ENCODE measurements at places on chromosomes 7 and 10.

DNA sequence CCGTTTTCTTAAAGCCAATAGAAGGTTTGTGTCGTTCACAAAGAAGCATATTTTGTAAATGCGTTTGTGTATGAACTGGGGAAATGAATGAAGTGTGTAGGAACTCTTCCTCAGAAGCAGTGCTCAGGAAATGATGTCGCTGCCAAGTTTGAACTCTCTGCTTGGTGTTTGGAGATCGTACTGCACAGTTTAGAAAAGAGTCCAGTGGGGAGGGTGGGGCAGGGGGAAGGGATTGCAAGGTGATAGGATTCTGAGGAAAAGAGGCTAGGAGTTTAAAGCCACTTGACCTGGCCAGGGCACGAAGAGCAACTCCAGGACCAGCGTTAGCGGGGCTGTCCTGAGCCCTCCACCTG is 122.2 kb downstream of the CUBN start:
- no peak for DNase-seq

DNA sequence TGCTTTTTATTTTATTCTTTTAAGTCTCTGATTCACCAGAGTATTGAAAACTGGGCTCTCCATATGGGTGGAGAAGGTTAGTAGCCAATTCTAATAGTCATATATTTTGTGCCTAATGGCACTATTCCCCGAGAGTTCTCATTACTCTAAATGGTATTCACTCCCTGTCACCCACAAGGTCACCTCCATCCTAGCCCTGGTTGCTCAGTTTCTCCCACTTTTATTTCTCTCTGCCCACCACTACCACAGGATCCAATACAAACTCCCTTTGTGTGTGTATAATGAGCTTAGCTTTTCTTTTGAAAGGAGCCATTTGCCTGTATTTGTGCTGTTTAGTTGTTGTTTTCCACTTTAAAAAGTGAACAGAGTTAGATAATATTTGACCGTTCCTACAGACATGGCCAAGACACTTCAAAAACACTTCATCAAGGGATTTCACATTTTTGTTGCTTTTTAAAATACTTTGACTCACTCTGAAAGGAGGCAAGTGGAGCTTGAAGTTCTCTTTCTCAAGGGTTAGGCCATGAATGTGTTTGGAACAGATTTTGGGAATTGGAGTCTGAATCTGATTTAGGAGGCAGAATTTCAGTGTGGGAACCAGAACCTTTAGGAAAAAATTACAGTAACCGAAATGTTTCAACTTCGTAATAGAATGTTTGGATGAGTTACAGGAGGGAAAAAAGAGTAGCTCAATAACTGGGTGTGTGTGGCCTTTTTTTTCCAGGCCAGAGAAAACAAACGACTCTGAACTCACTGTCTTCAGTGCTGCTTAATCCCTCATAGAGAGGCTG is 321.3 kb downstream of the BICC1 start:
- no peak for DNase-seq

DNA sequence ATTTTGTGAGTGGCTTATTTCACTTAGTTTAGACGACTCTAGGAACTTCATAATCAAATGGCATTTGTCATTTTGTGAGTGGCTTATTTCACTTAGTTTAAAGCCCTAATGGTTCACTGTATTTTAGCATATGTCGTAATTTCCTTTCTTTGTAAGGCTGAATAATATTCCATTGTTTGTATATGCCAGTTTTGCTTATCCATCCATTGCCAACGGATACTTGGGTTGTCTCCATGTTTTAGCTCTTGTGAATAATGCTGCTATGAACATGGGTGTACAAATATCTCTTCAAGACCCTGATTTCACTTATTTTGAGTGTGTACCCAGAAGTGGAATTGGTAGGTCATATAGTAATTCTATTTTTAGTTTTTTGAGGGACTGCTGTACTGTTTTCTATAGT is 31.8 kb downstream of the DOCK1 start:
- DNase-seq = no peak

- no peak for DNase-seq
These were observed 3.0 kb downstream of the BTBD16 start for GRCh38 chr10:122273966-122274545.

GRCh38 chr7:92815412-92815811 is 21.0 kb downstream of the CDK6 start:
- no peak for DNase-seq

- DNase-seq = peak; percentile 73
These were observed 14.5 kb upstream of the CPA1 start for GRCh38 chr7:130365511-130366441.

GRCh38 chr7:29352041-29352440 is 157.5 kb downstream of the CHN2 start:
- DNase-seq = no peak

- no peak for DNase-seq
These were observed 33.1 kb downstream of the SEMA3C start for GRCh38 chr7:80885757-80886156.

Data from retina (tissue), 1 donor.